ENCODE measurements at places on chromosomes 7 and 10. TPM values are rescaled to one million over a fixed set of nuclear protein-coding genes. Genes with fewer than 3 reads are reported as not detected.

SORCS1 gene
- not detected for total RNA-seq

FKBP14 gene
- total RNA-seq: 57.5 TPM

SPDYE16 gene
- 0.09 TPM for total RNA-seq

FAM241B gene
- not detected for total RNA-seq

SLC18A3 gene
- total RNA-seq: not detected

RBM20 gene
- total RNA-seq: 0.08 TPM

PTN gene
- 12.8 TPM for total RNA-seq

ABCB1 gene
- 0.36 TPM for total RNA-seq

RAPGEF5 gene
- total RNA-seq: 4.2 TPM
